ENCODE measurements at places on chromosomes 1 and 21.

- no peak for DNase-seq
Measured at GRCh38 chr1:2299131-2299627, 71.1 kb downstream of the SKI start.

- DNase-seq, result peak; percentile 11
Measured at GRCh38 chr1:166884040-166884642, 8.1 kb upstream of the TADA1 start.

DNA sequence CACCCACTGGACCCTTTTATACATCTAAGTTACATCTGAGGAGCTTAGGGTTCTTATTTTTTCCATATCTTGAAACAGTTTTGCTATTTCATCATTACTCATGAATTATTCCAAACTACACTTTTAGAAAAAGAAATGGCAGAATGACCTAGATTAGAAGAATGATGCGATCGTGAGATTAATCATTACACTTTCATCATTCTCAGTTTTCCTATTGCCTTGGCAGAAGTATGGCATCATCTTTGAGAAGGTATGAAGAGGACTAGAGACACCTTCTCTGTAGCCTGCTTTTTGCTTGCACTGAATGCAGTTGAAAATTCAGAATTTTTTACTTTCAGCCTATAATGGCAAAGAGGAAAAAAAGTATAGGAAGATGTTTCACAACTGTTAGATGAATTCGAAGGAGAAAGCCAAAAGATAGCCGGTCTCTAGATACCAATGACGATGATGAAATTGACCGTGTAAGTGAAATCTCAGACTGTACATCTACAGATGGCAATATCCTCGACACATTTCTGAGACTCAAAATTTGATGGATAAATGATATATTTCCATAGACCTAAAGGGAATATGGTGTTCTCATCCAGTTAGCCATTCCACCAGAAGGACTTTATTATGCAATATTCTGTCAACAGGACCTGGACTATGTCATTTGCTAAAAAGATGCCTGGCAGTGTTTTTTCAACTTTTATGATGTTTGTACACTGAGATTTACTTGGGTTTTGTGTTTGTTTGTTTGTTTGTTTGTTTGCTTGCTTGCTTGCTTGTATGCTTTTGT lies 191.8 kb downstream of the TOMM20 start:
- DNase-seq, result no peak

- no peak for DNase-seq
Measured at GRCh38 chr1:198196630-198197029, 39.8 kb downstream of the NEK7 start.

- DNase-seq, result no peak
Measured at GRCh38 chr1:147052143-147052542, 114.0 kb downstream of the NBPF12 start.

- DNase-seq, result no peak
Measured at GRCh38 chr1:235290740-235291502, 37.1 kb downstream of the ARID4B start.

- peak; percentile 9 for DNase-seq
Measured at GRCh38 chr1:72241397-72241796, 40.9 kb downstream of the NEGR1 start.

DNA sequence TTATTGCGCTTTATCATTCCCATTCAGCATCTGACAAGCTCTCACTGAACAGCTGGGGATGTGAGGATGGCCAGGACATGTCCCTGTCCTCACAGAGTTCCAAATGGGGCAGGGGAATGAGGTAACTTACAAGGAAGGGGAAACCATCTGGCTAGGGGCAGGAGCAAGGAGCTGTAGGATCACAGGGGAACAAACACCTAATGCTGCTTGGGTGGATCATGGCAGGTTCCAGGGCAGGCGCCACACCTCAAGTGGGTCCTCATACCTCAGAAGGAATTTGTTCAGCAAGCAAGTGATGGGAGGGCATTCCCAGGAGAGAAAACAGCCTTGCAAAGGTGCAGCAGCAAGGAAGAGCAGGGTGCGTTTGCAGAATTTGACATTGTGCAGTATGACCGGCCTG lies 35.1 kb upstream of the GRIK3 start:
- DNase-seq, result no peak

DNA sequence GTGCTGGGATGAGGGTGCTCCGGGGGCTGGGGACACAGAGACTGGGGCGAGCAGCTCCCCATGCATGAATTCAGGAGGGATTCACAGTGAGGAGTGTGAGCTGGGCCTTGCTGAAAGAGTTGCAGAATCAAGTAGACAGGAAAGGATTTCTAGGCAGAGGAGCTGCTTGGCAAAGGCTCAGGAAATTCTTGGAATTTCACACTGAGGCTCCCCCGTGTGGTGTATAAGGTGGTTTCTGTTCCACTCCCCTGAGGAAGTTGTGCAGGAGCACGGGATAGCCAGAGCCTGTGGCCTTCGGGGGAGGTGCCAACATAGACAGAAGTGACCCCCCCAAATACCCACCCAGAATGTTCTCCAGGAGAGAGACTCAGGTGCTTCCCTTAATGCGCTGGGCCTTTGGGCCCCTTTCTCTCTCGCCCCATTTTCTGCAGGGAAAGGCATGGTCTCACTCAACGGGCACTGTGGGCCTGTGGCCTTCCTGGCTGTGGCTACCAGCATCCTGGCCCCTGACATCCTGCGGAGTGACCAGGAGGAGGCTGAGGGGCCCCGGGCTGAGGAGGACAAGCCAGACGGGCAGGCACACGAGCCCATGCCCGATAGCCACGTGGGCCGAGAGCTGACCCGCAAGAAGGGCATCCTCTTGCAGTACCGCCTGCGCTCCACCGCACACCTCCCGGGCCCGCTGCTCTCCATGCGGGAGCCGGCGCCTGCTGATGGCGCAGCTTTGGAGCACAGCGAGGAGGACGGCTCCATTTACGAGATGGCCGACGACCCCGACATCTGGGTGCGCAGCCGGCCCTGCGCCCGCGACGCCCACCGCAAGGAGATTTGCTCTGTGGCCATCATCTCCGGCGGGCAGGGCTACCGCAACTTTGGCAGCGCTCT lies 58.5 kb upstream of the ACTL8 start:
- peak; percentile 77 for DNase-seq

- peak; percentile 23 for DNase-seq
Measured at GRCh38 chr1:236685917-236686814, at the start of gene ACTN2. Gene ACTN2, plus strand, starts transcription at chr1:236686499. Its CDS starts 175 bp downstream, at chr1:236686674.

GRCh38 chr1:213512316-213512715 lies 461.3 kb downstream of the RPS6KC1 start:
- no peak for DNase-seq

DNA sequence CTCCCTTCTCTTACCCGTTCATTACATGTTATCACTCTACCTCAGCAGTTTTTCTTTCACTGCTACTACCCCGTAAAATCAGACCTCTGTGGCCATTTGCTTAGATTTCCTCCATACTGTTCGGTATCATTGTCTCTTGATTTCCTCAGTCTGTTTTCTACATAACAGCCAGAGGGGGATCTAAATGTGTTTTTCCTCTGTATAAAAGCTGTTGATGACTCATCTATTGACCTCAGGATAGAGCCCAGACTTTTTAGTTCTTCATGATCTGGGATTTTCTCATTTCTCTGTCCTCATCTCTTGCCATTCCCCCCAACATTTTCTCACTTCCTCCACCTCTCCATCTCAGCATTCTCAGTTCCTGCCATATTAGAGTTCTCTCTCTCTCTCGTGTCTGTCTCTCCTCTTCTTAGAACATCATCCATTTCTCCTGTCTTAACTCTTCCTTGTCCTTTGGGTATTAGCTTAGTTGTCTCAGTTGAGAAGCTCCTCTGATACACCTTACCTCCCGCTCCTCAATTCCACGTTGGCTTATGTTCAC lies 10.5 kb downstream of the OTUD3 start:
- DNase-seq, result peak; percentile 24

- peak; percentile 68 for DNase-seq
Measured at GRCh38 chr1:84504580-84505492, 1.4 kb upstream of the SPATA1 start.

GRCh38 chr1:56505792-56506743 lies 73.3 kb downstream of the PLPP3 start:
- no peak for DNase-seq

- DNase-seq, result peak; percentile 71
Measured at GRCh38 chr21:27429710-27430341, 462.9 kb upstream of the ADAMTS5 start.

DNA sequence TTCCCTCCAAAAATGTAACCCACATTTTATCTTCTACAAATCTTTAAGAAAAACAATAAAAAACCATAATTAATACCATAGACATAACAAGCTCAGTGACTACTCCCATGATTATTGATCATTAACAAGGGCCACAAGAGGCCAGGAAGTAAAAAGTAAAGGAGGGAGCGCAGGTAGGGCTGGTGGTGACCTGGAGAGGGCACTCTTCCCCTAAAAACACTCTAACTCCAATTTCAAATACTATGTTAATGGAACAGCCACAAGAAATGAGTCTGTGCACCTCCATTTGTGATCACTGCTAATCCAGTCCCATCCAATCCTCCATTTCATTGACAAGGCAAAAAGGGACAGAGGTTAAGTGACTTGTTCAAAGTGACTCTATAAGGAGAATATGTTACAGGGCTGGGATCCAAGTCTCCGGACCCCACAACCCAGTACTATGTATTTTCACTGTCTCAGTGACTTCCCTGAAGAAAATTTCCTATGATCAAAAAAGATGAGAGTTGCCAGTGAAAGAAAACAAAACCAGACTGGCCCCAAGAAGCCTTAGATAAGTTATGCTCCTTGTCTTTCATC lies 41.2 kb upstream of the CFAP298 start:
- peak; percentile 20 for DNase-seq

Data from EL (cell line).